ENCODE measurements at places on chromosomes 7 and 10.
A peak's percentile ranks its signal among the peaks of the same experiment; 100 is the strongest.

- DNase-seq: no peak
These were observed 29.4 kb upstream of the PNLIPRP3 start for GRCh38 chr10:116398224-116398623.

DNA sequence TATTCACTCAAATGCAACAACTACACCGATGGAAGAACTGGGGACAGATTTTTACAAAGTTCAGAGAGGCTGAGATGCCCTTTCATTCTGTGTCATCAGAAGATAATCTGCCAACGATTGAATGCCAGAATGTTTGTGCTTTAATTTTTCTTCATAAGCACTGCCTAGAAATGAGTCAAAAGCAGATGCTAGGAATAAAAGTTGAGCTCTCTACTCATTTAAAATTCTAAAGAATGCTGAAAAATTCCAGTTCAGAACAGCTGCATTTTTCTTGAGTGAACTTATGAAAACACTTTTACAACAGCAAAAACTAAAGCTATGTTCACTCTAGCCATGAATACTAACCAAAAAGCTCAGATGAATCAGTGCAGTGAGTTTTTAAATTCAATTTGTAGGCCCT, 22.3 kb upstream of the FAM133B start:
- no peak for DNase-seq

- DNase-seq: no peak
These were observed 154.2 kb downstream of the SEMA3A start for GRCh38 chr7:84040355-84040754.

- no peak for DNase-seq
These were observed 38.2 kb downstream of the NEUROD6 start for GRCh38 chr7:31302356-31302755.

GRCh38 chr7:114048386-114049235, 129.8 kb upstream of the PPP1R3A start:
- peak; percentile 59 for DNase-seq

GRCh38 chr7:105387508-105388355, 989 bp downstream of the SRPK2 start:
- DNase-seq: peak; percentile 73

- DNase-seq: no peak
These were observed 119.9 kb downstream of the MGMT start for GRCh38 chr10:129586898-129587443.

DNA sequence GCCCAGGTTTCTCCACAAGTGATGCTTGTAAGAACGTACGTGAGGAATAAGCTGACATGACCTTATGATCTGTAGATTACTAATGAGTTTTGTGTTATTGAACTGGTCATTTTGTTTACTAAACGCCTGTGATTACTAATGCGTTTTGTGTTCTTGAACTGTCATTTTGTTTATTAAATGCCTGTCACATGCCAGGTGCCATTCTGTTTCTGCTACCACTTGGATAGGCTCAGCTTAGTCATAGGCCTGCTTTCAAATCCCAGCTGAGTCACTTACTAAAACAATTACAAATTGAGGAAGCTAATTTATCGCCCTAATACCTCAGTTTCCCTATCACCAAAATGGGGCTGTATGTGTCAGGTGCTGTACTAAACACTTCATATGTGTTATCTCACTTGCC, 4.7 kb upstream of the HGF start:
- no peak for DNase-seq

GRCh38 chr10:11617233-11617632, 5.8 kb upstream of the USP6NL start:
- DNase-seq: no peak

GRCh38 chr7:155725006-155725355, 80.5 kb downstream of the RBM33 start:
- DNase-seq: no peak

DNA sequence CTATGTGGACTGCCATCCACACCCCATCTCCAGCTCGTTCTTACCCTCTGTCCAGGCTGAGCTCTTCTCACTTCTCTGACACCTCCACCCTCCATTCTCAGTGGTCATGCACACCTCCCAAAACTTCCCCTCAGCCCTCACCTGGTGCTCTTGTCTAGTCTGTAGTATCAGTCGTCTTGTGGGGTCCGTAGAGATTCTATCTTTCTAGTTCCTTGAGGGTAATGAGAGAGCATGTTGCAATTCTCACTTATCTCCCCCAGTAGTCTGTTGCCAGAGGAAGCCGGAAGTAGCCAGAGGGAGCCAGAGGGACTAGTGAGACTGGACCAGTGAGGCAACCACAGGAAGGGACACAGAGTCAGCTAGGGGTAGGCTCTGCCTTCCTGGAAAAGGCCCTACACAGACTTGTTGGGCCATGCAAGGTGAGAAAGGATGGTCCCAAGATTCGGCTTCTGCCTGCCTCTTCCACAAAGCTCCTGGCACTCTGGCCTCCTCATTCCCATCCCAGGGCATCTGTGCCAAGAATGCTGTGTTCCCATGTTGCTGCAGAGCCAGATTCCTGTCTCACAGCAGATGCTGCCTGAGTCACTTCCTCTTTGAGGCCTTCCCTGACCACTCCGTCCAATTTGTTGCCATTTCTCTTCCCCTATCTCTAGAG, 50.6 kb upstream of the DUSP5 start:
- DNase-seq: no peak

GRCh38 chr10:2716596-2716995, 350.8 kb upstream of the PFKP start:
- no peak for DNase-seq

- DNase-seq: no peak
These were observed 133.8 kb upstream of the ZNF92 start for GRCh38 chr7:65239707-65240352.

- peak; percentile 41 for DNase-seq
These were observed 114.1 kb downstream of the VIPR2 start for GRCh38 chr7:159030490-159031134.

GRCh38 chr7:40356312-40356711, 221.5 kb downstream of the SUGCT start:
- DNase-seq: no peak

- no peak for DNase-seq
These were observed 708 bp downstream of the KLHDC10 start for GRCh38 chr7:130070861-130071622.

DNA sequence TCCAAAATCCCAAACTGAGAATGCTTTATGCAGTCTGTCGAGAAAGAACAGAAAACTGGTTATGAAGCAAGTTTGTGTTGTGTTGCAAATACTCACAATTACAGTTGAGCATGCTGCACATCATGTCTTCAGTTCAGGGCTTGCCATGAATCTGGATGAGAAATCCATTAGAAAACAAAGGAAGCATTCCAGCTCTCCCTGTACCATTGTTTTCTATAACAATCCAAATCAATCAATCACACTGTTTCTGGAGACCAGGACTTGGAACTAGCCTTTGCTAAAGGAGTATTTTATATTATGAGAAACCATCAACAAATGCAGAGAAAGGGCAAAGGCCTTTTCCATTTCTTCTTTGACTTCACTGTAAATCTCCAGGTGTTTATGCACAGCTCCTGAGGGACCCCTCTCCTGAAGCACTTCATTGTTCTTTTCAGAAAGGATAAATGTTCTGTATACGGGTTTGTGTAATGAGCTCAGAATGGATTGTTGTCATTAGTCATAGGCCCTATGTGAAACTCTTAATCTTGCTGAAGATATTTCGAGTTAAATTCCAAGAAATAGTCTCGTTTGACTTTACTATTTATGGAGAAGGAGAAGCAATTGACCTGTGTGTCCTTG, 364.7 kb upstream of the POM121L12 start:
- DNase-seq: no peak

GRCh38 chr10:45000138-45000751, 478 bp upstream of the ZNF22 start:
- DNase-seq: no peak

DNA sequence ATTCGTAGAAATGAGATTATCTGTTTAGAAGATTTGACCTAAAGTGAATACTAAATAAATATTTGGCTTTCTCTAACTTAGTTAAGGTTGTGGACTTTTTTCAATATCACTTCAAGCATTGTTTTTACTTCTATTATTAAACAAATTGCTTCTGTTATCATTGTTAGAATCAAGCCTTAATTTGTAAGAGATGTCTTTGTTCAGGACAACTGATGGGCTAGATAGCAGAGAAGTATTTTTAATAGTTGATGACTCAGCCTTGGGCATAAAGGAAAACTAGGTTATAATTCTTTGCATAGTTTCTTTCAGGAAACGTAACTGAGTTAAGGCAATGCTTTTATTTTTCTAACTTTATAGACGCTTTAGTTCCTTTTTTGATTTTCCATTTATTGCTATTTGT, 128.8 kb upstream of the SMIM30 start:
- no peak for DNase-seq

DNA sequence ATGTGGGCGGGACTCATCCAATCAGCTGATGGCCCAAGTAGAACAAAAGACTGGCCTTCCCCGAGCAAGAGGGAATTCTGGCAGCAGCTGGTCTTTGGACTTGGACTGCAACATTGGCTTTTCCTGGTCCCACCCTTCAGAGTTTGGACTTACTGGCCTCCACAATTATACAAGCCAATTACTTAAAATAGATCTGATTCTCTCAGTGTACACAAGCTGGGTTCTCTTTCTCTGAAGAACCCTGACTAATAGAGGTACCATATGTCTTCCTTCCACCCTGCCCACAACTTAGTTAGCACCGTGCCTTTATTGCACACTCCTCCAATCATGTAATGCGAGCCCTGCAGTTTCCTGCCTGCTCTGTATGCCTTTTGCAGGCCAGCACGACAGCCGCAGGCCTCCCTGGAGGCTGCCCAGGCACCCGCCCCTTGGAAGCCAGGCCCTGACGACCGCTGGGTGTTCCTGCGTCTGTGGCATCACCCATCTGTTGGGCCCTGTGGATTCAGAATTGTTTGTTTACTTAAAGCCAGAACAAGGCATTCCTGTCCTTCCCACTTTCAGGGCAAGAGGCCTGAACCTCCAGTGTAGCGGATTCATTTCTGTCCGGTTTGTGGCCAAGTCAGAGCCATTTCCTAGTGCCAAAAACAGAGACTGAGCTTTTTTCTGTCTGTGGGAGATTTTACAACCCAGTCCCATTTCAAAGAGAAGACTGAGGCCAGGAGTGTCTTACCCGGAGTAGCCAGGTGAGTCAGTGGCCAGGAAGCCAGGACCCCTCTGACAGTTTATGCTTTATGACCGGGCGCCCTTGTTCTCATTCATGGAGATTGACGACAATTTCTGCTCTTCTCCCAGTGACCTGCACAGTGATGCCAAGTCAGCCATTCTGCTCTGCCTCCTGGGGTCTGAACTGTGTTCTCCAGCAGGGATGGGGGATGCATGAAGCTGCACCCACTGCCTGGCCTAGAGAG, 968 bp upstream of the INMT start:
- DNase-seq: no peak

GRCh38 chr7:96591900-96592676, 117.6 kb downstream of the SEM1 start:
- no peak for DNase-seq

GRCh38 chr10:89346405-89347254, 18.8 kb downstream of the IFIT3 start:
- no peak for DNase-seq

DNA sequence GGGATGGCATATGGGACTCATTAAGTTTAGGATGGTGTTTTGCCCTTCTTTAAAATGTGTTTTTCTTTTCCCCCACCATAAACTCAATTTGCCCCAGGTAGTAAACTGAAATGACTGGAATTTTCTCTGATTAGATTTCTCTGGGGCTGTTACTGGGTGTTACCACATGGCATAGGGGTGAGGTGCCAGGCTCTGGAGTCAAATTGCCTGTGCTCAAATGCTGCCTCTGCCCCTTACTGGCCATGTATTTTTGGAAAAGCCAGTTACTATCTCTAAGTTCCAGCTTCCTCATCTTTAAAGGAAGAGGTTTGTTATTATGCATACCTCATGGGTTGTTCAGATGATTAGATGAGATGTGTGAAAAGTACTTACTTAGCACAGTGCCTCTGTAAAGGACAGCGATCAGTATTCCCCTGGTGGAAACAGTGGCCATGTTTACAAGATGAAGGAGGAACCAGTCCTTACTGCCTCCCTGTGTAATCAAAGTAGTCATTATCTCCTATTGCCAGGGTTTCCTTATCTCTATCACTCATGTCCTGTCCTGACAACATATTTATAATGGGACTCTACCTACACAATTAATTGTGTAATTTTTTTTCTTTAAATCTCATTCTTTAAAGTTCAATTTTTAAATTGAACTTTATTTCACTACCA, 352.0 kb downstream of the KCNMA1 start:
- no peak for DNase-seq

DNA sequence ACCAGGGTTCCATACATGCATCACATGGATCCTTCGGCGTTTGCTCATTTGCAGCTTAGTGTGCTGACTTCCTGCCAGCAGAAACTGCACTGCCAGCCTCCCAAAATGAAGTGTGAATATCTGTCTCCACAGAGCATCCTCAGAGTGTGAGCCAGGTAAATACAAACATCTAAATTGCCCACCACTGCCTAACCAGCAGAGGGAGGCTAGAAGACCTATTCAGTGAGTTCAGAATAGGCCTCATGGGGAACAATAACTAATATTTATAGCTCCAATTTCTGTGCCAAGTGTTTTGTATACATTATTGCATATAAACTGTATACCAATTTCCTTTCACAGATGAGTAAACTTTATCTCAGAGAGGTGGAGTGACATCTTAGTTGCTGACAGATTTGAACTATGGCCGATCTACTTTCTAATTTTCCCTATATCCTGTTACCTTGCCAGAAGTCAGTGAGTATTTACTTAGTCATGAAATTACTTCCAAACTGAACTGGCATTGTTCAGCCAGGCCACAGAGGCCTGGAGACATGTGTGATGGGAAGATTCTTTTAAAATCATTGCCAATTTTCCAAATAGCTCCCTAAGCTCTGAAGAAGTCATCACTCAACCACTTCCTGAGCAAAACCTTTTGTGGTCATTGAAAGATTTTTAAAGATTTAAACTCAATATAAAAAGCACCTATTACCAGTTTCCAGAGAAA, 926.5 kb upstream of the GHITM start:
- DNase-seq: no peak

GRCh38 chr10:46239993-46240683, 46.7 kb upstream of the ANTXRL start:
- DNase-seq: no peak

GRCh38 chr7:140333223-140333622, 65.1 kb downstream of the SLC37A3 start:
- DNase-seq: no peak

DNA sequence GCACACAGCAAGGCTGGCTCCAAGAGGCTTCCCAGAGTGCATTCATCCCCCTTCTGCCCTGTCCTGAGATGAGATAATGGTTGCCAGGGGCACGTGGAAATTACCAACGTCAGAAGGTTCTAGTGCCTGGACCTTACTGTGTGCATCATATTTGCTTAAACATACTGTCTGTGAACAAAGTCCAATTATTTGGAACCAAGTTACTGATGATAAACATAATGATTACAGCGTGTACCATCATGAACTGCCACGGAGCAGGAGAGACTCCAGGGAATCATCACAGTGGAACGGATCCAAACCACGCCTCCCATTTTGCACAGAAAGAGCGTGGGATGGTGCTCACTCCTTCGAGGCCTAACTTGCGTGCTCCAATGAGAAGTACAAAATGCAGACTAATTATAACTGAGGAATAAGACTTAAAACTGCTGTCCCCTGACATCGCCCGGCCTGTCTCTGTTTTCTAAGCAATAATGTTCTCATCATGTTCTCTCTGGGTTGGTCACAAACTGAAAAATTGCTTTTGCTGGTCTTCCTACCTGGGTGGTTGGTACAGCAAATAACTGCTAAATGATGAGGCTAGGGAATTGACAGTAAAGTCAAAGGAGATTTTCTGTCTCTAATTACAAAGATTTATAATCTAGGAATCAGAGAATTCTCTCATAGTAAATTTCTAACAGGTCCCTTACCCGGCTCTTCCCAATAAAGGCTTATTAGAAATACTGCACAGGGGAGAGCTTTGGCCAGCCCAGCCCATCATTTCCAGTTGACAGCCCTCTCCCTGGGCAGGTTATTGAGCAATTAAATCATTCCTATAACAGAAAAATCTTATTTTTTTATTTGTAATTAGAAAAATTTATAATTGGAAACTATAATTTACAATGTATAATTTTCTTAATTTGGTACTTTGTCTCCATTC, 182.2 kb downstream of the CAMK1D start:
- DNase-seq: no peak

Measured in MM.1S (cell line).